Stimulated activated naive CD4-positive, alpha-beta T cell (primary cell): ENCODE measurements at places on chromosomes 11 and 22.

DNA sequence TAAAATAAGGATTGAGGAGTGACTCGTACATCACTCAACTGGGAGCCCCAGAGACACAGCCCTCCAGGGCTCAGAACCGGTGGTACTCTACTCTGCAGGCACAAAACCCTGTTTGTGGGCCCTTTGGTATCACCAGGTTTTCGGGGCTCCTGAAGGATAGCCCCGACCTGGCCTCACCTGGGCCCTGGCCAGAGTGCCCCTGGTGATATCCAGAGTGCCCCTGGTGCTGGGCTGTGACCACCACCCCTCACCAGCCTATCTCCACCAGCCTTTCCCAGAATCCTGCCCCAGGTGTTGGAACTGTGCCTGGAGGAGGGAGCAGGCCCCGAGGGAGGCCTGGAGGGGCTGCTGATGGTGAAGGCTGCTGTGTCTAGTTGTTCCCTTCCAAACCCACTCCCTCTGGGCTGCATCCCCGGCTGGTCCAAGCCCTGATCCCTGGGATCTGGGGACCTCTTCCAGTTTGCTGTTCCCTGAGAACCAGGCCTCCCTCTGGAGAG is 2.2 kb upstream of the GGT5 start:
- DNase-seq = no peak

- DNase-seq = no peak
Measured at GRCh38 chr11:47453365-47453764, 4.4 kb upstream of the RAPSN start.

- no peak for DNase-seq
Measured at GRCh38 chr11:115926138-115926537, 421.9 kb upstream of the CADM1 start.

DNA sequence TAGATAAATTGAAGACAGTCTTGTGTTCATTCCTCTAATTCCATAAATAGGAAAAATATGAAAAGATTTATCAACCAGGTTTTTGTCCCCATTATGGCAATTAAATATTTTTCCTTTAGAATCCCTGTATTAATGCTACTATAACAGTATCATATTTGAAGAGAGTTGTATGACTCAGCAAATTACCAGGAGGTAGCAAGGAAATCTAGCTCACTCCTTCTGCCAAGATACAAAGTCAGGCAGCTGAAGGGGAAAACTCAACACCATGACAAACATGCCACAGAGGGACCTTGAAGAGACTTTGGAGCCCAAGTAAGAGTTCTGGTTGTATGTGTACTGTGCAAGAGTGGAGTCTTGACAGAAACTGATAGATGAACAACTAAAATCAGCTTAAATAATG is 143.3 kb downstream of the GUCY1A2 start:
- DNase-seq = no peak

DNA sequence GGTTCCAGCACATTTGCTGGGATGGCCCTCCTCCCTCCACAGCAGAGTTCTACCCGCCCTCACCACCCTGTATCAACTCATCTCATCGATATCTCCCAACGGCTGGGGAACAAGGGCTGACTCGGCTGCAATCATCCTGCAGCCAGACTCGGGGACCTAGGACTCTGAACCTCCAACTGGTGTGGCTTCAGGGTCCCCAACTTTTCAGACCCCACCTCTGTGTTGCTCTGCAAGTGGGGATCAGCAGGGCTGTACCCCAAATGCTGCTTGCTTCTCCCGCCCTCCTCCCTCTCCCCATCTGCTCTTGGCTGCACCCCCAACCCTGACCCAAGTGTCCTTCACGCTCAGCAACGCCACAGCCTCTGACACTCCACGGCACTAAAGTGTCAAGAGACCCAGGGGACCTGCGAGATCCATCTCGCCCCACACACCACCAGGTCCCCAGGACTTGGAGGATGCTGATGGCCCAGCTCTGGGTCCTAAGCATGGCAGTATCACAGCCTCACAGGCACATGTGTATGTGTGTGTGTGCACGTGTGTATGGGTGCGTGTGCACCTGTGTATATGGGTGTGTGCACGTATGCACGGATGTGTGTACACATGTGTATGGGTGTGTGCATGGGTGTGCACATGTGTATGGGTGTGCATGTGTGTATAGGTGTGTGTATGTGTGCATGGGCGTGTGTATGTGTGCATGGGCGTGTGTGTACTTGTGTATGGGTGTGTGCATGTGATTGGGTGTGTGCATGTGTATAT is 26.4 kb downstream of the KCNQ1 start:
- DNase-seq = no peak

- DNase-seq = no peak
Measured at GRCh38 chr11:66845143-66845875, 2.1 kb downstream of the RCE1 start.

DNA sequence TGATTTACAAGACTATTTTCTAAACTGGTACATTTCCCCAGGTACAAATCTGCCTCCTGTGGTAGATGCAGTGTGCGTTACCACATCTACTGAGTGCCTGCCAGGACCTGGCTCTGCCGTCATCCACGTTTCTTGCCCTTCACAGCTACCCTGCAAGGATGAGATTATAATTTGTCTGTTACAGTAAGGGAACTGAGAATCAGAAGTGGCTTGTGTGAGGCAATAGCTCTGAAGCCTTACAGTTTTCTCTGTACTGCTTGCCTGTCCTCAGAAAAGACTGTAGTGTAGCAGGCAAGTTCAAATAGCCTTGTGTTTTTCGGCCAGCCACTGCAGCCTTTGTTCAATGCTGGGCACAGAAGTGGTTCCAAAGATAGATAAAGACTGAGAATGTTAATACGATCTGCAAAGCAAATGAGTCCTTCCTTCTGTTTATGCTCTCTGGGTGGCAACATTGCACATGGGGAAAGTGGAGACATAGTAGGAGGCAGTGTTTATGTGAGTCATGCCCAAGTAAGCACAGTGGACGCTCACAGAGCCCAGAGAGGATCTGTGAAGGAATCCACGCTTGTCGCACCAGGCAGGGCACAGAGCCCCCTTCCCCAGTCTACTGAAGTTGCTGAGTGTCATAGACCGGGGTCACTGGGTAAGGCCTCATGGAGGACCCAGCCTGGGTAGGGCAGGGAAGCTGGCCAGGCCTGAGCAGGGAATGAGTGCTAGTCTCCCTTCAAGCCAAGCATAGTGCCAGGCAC is 49.1 kb downstream of the MICAL2 start:
- DNase-seq = no peak

DNA sequence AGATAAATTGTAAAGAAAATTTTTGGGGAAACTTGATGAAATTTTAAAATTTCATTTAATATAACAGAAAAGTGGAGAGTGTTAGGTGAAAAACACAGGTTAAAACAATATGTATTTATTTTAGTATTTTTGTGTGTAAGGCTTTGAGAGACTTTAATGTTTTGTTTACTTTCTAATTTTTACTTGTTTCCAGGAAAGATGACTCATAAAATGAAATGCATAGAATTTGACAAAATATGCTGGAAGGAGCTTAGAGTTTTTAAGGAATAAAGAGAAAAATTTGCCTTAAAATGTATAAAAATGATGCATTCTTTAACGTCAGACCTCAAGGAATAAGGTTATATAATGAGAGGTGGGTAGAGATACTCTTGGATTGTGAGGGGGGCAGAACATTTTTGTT is 1205.1 kb upstream of the CNTN5 start:
- no peak for DNase-seq

GRCh38 chr22:23124611-23125511 is 16.9 kb downstream of the RSPH14 start:
- no peak for DNase-seq

DNA sequence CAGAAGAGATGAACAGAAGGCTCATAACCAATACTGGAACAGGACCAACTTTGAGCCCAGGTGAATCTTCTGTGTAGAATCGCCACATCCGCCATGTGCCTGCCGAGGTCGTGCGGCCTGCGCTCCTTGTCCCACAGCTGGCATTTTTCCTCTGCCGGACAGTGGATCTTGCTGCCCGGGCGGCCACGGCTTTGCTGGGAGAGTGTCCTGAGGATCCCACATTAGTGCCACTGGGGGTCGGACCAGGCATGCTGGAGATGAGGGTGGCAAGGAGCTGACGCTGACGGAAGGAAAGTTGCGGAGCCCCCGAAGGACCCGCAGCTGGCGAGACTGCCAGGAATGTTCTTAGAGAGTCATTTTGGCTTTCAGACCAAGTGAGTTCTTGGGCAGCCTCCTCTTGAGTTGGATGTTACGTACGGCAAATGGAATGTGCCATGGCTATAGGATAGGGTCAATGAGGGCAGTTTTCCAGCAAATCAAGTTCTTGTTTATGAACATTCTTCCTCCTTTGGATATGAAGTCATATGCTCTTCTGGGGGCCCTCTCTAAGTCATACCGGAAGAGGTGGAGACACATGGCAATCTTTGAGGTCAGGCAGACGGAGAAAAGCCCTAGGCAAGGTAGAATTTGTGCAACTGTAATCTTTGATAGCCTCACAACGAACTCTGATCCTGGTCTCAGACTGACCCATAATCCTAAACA is 57.4 kb upstream of the NUP160 start:
- DNase-seq = no peak

DNA sequence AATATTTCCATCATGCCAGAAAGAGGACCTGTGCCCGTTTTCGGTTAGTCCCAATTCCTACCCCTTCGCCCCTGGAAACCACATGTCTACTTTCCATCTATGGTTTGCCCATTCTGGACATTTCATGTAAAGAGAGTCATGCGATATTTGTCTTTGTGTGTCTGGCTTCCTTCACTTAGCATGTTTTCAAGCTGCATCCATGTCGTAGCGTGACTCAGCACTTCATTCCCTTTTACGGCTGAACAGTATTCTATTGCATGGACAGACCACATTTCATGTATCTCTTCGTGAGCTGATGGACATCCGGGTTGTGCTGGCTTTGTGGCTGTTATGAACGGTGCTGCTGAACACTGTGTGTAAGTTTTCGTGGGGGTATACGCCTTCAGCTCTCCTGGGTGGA is 43.4 kb downstream of the SCUBE1 start:
- no peak for DNase-seq

GRCh38 chr22:29642694-29643093 is 39.3 kb downstream of the NF2 start:
- no peak for DNase-seq

GRCh38 chr11:132352497-132352896 is 982.1 kb downstream of the NTM start:
- no peak for DNase-seq

DNA sequence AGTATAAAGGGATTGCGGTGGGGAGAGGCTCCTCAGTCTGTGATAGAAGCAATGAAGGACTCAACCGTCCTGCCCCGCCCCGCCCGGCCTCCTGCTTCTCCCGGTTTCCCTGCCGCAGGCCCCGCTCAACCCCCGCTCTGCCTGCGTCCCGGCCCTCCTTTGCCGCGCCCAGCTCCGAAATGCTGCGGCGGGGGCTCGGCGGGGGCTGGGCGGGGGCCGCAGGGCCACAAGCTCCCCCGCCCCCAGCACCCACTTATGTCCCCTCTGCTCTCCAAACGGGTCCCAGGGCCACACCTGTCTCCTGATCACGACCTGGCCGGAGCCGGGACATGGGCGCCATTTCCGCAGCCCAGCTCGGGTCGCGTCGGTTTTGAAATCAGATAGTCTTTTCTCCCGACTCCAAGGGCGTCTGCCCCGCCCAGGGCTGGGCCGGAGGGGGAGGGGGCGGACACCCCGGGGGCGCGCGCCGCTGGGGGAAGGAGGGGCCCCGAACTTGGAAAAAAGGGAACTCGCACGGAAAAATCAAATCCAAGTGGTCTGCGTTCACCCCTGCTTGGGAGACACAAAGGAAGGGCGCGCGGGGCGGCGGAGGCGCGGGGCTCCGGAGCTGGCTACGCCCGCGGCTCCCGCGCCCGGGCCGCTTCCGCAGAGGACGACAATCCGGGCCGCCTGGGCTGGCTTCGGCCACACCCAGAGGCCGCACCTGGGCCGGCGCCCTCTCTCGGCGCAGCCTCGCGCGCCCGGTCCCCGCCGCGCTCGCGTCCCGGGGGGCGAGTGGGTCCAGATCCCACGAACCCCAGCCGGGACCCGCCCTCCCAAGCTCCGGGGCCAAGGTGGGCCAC is 70.6 kb upstream of the EP300 start:
- DNase-seq = peak; percentile 74

- DNase-seq = no peak
Measured at GRCh38 chr11:120238968-120239620, 846 bp upstream of the POU2F3 start.

GRCh38 chr11:119363081-119363850 is 16.8 kb upstream of the MFRP start:
- no peak for DNase-seq

DNA sequence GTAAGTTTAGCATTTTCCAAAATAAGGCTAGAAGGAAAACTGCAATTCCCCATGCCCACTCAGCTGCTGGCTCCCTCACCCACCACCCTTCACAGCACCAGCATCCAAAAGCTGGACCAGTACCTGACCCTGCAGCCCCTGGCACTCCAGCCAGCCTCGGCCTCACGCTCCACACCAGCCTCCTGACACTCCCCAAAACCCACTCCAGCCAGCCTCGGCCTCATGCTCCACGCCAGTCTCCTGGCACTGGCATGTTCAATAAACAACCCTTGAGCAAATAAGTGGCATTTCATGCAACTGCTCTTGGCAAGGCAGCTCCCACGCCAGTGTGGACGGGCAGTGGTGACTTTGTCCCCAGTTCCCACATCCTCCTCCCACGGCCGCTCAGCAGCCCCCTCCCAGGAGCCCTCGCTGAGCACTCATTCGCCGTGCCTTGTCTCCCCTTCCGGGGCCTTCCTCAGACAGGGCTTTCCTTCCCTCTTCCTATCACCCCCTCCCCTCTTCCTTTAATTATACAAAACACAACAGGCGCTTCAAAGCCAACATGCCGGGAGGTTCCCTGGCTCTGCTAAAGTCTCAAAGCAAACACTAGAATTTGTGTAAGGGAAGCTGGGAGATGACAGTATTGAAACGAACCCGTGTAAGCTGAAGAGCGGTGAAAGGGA is 6.8 kb downstream of the TOLLIP start:
- DNase-seq = no peak

- DNase-seq = peak; percentile 72
Measured at GRCh38 chr11:74004759-74005615, 3.9 kb downstream of the UCP3 start.

DNA sequence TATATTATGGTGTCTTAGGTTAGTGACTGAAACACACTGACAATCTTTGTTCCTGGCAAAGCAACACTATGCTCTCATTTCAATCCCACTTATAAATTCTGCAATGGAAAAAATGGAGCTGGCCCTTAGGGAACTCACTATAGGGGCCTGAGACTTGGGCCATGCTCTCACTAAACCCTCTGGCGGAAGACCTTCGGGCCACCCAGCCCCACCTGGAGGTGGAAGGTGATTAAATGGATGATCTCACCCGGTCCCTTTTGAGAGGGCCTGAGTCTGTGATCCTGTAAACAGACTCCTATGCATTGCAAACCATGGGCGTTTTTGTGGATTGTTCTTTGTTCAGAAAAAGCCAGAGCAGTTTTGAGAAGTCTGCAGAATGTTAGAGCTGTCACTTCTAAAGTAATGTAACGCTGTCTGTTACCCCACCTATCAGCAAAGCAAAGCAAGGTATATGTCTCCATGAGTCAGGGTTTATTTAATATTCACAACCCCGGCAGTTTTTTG is 17.0 kb upstream of the CDON start:
- DNase-seq = no peak

DNA sequence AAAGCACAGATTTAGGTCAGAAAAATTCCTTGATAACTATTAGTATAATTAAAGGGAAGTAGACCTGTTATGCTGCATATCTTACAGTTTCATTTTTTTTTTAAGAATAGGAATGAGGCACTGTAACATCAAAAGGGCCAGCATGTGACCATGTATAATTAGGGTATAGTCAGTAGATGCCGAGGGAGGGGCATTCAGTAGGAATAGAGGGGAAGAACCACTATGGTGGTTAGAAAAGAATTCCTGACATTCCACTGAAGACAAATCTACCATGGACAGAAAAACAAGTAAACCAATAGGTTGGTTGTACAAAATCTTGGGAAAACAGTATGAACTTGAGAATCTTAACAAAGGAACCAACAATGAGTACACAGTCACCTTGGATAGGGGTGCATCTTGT is 78.4 kb upstream of the CCDC179 start:
- no peak for DNase-seq
